Panc1 (cell line): ENCODE measurements at places on chromosomes 12 and 14. TPM values are rescaled to one million over a fixed set of nuclear protein-coding genes. Genes with fewer than 3 reads are reported as not detected.

- no peak for DNase-seq
These were observed 19.9 kb downstream of the LRRC9 start for GRCh38 chr14:59939828-59940227.

DNA sequence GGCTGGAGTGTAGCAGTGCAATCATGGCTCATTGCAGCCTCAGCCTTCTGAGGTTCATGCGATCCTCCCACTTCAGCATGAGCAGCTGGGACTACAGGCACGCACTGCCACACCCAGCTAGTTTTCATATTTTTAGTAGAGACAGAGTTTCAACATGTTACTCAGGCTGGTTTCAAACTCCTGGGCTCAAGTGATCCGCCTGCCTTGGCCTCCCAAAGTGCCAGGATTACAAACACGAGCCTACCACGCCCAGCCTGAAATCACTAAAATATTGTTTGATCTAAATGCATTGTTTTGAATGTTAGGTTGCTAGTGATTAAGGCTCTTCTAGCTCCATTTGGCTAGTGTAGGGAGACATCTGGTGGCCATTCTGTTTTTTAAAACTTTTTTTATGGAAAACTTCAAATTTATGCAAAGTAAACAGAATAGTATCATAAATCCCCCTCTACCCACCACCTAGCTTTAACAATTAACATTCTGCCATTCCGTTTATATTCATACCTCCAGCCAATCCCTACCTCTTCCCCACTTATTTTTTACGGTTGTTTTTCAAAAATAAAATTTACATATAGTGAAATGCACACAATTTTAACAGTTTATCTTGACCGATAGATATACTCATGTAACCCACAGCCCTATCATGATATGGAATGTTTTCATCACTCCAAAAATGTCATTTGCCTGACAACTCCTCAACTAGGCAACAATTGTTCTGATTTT is 37.8 kb downstream of the MYO1H start:
- DNase-seq, result peak; percentile 27

DNA sequence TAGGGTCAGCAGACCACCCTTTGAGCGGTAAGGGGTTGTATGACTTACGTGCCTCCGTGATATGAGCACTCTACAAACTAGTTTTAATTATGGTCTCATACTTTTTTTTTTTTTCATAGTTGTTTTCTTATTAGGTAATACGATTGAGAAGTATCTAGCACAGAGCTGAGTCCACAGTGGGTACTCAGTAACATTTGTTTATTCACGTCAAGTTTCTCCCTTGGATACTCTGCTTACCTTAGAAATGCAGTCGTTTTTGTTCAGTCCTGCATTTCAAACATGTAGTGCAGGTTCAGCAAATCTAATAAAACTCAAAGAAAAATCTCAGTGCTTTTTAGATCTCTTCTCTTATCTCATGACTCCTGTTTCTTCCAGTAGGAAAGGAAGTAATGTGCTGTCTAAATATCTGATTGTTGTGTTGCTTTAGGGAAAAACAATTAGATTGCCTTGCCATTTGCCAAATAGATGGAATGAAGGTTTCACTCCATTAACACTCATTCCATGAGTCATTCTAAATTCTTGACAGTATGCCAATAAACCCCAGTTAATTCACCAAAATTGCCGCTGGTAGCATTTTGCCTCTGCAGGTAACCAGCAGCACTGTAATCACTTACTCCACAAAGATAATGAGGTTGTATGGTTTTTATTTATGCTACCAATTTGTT is 118.9 kb downstream of the PTCSC3 start:
- no peak for DNase-seq

DNA sequence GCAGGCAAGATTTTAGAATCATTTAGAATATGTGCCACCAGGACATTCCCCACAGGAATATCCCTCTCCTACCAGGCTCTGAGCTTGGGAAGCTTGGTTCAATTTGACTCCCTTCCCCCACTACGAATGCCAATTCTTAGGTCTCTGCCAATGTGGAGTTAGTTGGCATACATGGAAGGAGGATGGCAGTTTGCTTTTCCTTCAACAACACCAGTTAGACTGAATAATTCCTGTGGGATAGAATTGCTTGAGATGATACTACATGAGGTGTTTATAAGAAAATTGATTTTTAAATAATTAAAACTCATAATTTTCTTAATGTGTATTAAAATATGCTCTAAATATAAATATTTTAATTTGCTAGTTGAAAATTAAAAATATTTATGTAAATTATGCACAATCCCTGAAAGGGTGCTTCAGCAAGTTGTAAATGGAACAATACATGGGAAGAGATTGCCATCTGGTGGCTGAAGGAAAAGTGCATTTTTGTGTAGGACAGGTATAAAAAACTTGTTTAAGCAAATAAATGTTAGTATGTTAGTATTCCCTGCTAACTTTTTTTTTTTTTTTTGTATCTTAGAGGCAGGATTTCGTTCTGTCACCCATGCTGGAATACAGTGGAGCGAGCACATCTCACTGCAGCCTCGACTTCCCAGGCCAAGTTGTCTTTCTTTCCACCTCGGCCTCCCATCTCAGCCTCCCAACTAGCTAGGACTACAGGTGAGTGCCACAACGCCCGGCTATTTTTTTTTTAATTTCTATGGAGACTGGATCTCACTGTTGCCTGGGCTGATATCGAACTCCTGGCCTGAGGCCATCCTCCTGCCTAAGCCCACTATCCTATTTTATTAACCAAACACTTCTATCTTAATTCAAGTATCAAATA is 25.8 kb upstream of the STRAP start:
- DNase-seq, result peak; percentile 60

- no peak for DNase-seq
These were observed 3.6 kb downstream of the SLC25A29 start for GRCh38 chr14:100302616-100303015.

GRCh38 chr12:2679816-2680675 is 114.7 kb upstream of the FKBP4 start:
- DNase-seq, result no peak

The HOXC9 gene
- 37.2 TPM for total RNA-seq

DNA sequence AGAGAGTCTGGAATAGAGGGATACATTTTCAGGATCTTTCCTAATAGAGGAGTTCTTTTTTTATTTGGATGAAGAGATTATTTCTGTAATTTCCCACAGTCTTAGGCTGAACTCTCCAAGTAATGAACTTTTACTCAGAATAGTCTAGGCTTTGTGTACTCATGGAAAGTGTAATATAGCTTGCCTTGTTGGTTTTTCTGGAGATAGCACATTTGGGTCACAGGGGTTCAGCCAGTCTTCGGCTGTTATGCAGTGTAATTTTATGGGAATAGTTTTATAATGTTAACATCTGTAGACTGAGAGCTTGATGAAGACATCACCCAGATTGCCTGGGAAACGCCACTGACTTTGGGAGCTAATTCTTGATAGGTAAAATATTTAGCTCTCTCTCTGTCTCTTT is 450.8 kb downstream of the RAD51B start:
- DNase-seq, result no peak

The COQ10A gene
- total RNA-seq, result 20.0 TPM

The PLA2G1B gene
- total RNA-seq, result 0.69 TPM

The TMCC3 gene
- total RNA-seq, result 0.92 TPM

DNA sequence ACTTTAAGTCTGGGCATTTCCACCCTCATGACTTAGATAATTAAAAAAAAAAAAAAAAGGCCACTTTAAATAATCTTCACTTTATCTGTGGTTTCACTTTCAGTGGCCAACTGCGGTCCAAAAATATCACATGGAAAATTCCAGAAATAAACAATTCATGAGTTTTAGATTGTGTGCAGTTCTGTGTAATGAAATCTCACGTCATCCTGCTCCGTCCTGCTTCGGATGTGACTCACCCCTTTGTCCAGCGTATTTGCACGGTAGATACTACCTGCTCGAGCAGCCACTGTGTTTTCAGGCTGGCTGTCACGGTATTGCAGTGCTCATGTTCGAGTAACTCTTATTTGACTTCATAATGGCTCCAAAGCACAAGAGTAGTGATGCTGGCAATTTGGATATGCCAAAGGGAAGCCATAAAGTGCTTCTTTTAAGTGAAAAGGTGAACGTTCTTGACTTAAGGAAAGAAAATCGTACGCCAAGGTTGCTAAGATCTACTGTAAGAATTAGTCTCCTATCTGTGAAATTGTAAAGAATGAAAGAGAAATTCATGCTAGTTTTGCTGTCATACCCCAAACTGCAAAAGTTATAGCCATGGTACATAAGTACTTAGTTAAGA is 2.4 kb downstream of the E2F7 start:
- DNase-seq, result peak; percentile 64

DNA sequence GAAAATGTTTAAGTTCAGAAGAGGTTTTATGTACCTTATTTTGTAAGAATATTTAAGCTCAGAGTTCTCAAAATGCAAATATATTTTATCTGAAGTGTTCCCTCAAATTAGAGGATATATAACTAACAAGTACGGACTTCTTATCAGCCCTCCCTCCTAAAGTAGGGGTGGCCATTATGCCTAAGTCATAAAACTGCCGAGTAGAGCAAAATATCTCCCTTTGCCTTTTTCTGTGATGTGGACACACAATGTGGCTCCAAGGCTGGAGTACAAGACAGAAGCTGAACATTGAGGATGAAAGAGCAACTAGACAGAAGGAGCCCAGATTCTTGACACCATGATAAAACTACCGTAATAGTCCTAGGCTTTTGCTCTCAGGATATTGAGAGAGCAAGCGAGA is 120.9 kb downstream of the MED13L start:
- no peak for DNase-seq

The PPP1R1A gene
- 0.23 TPM for total RNA-seq

The ABCC9 gene
- total RNA-seq, result 0.03 TPM

DNA sequence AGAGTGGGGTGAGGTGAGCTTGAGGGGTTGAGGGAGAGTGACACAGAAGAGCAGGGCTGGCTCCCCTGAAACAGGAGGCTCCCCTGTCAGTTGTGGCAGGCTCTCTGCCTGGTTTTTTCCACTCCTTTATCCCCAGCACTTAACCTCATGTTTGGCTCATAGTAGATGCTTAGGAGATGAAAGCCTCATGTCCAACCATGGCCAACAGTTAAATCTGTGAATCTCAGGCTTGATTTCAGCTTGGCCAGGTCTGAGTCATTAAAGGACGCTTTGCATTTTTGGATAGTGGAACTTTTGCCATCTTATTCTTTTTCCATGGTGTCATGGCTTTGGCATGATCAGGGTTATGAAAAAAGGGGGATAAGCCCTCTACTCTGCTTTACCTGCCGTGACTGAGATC is 117.2 kb downstream of the CACNA1C start:
- no peak for DNase-seq
